ENCODE measurements at places on chromosomes 1 and 21.

DNA sequence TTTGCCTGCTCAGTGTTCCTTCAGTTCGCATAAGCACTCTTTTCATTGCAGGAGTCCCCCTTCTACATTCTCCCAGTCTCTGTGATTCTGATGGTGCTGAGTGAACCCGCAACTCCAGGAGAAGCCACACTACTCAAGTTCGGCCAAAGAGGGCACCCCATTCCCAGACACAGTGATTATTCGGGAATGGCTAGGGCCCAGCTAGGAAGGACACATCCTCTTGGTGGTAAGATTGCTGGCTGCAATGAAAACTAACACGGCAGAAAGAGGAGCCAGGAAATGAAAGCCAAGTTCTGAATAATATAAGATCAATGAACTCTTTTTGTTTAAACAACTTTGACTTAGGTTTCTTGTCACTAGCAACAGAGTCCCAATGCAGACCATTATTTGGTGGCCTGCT is 14.9 kb downstream of the CREG1 start:
- DNase-seq = no peak

GRCh38 chr1:144551107-144551542 is 41.6 kb upstream of the PPIAL4F start:
- peak; percentile 98 for DNase-seq

GRCh38 chr1:157085421-157085820 is 14.2 kb downstream of the ETV3L start:
- DNase-seq = peak; percentile 25

GRCh38 chr1:189681252-189681919 is 796.3 kb downstream of the BRINP3 start:
- no peak for DNase-seq

GRCh38 chr1:226754793-226755533 is 15.9 kb upstream of the ITPKB start:
- DNase-seq = no peak

DNA sequence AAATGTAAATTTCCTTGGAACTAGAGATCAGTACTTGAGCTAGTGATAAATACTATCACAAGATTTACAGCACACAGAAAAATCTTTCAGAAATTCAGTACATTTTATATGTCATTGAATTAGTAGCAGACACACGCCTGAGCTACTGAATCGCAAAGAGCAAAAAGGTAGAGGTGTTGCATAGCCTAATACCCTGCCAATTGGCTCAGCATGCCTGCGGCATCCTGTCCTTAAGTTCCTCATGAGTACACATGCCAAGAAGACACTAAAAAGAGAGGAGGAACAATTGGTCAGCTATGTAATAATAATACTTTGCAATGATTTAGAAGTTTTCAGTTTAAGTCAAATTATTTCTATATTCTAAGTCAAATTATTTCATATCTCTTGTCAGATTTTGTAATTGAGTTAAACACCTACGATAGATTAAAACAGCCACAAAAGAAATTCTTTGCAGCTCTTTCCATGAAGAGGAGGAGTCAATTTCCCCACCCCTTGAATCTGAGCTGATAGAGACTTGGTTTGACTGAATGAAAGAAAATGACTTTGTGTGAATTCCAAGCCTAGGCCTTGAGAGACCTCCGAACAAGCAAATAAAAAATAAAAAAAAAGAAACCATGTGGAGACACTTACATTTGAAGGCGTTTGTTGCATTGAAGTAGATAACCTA is 36.2 kb upstream of the PKN2 start:
- no peak for DNase-seq

- no peak for DNase-seq
Measured at GRCh38 chr1:91557039-91557690, 56.5 kb downstream of the CDC7 start.

DNA sequence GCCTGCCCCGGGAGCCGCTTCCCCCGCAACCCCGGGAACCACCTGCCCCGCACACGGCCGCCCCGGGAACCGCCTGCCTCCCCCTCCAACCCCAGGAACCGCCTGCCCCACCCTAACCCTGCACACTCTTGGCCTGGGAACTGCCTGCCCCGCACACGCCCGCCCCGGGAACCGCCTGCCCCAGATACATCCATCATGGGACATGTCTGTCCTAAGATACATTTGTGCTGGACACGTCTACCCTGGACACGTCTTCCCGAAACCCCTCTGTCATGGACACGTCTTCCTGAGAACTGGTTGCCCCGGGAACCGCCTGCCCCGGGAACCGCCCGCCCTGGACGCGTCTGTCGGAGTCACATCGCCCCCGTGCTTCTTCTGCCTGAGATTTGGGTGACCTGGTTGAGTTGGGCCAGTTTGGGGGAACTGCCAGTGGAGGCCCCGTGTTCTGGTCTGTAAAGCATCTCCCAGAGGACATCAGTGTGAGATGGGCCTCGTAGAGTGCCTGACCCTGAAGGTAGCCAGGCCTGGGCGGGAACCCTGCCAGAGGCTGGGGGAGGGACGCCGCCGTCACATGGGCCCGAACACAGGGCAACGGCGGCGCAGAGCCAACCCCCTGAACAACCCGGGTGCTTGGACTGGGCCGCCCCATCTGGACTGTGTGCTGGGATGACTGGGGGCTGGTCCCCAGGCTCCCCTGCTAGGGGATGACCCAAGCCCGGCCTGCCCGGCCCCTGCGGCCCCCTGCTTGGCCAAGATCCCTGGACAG is 3.6 kb downstream of the PERM1 start:
- no peak for DNase-seq

Data from mesenchymal stem cell (in vitro differentiated cells and primary cell).